ENCODE measurements at places on chromosomes 3 and 15.

DNA sequence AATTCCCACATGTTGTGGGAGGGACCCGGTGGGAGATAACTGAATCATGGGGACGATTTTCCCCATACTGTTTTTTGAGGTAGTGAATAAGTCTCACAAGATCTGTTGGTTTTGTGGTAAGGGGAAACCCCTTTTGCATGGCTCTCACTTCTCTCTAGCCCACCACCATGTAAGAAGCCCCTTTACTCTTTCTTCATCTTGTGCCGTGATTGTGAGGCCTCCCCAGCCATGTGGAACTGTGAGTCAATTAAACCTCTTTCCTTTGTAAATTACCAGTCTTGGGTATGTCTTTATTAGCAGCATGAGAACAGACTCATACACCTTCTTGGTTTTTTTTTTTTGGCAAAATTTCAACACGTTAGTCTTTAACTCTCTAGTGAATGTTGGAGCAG is 18.1 kb downstream of the ARL8B start:
- DNase-seq, result no peak

GRCh38 chr3:53525765-53526703 is 31.6 kb downstream of the CACNA1D start:
- no peak for DNase-seq

GRCh38 chr15:48501208-48501607 is 144.3 kb downstream of the FBN1 start:
- DNase-seq, result no peak

DNA sequence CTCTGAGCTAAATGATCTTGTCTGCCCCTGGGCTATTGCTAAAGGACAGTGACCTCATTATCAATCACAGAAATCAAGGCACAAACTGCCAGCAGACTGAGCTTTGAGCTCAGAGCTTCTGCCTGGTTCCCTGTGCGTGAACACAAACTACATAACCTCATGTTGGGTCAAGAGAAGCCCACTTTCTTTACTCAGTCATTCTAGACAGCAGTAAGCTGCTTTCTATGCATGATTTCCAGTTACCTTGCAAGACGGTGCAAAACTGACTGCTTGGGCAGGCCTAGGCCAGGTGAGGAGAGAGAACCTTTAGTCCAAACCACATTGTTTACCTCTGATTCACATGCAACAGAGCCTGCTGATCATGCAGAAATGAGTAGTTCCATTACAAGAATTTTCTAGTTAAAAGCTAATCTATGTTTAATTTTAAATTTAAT is 75.1 kb downstream of the ARRDC4 start:
- DNase-seq, result no peak

DNA sequence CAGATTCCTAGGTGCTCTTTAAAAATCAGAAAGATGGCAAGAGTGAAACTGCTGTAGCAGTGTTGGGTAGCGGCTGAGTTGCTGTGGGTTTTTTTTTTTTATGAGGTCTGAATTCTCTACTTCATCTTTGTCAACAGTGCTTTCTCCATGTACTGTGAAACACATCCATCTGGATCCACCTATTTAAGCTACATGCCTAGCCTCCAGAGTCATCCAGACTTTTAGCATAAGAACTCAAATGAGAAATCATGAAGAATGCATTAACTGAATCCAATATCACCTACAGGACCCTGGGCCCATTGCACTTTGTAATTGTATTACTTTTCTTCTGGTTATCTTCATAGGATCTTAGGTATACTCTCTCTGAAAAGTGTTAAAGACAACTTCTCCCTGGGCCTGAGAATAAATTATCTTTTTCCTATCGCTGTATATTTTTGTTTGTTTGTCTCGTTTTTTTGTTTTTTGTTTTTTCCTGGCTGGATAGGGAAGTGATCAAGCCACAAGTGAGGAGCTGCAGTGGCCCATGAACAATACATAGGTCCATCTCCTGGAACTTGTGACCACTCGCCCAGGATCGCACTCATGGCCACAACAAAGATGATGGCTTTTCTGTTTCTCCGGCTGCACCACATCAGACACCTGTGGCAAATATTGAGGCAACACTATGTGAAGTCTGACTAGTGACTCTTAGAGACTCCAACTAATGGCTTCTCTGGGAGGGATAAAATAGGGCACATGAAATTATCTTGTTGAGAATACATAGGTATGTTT is 609.9 kb upstream of the AGTR1 start:
- no peak for DNase-seq

- no peak for DNase-seq
Measured at GRCh38 chr15:42283671-42284070, 10.4 kb upstream of the TMEM87A start.

DNA sequence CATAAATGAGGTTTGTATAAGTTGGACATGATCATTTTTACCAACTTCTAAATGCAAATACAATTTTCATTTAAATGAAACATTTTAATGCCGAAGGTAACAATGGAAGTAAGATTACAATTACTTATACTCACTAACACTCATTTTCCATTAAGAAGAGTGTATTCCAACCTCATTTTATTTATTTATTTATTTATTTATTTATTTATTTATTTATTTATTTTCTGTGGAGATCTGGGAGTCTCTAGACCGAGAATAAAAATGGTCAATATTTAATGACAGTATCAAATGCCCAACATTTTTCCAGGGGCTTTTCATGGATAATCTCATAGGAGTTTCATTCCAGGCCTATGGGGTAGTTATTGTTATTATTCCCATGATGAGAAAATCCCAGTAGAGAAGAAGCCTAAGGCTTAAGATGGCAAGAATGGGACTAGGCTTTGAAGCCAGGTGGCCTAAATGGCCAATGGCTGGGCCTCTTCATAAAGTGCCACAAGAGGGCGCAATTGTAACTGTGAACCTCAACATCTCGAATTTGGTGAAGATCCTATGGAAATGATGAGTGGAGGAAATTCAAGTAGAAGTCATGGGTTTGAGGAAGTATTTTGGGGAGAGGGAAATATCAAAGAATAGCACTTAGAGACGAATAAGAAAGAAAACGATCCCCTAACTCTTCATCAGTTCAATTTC is 21.3 kb downstream of the VGLL3 start:
- DNase-seq, result no peak

- no peak for DNase-seq
Measured at GRCh38 chr3:130992344-130992743, 34.3 kb downstream of the ASTE1 start.

- DNase-seq, result no peak
Measured at GRCh38 chr15:66126456-66126855, 127.1 kb downstream of the MEGF11 start.

DNA sequence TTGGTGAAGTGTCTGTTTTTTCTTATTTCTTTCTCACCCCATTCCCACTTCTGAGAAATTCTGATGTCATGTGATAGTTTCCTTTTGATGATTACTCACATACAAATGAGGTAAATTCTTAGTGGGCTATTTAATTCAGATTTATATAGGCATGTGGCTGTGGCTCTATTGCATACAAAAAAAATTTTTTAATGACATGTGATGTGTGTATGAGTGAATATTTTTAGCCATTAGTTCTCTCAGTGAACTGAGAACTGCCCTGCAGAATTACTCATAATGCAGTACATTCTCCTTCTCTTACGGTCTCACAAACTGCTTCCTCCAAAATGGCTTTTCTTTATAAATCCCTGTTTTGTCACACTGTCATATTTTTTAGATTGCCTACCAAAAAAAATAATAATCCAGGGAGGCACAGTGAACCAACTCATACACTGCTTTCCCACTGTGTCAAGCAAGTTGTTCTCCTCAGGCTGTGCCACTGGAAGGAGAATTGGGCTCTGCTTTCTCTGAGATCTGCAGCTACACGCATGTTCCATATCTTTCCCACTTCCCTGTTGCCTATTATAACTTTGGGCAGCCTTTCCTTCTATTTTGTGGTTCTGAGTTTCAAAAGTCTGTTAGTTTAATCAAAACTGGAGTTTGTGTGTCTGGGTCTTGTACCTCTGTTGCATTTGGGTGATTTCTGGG is 415.7 kb upstream of the THBS1 start:
- DNase-seq, result no peak

GRCh38 chr15:23472033-23472432 is 25.0 kb upstream of the GOLGA6L2 start:
- no peak for DNase-seq

GRCh38 chr3:149908424-149908957 is 62.2 kb downstream of the PFN2 start:
- no peak for DNase-seq

GRCh38 chr15:64991536-64992135 is 1.9 kb upstream of the SPG21 start:
- DNase-seq, result no peak

GRCh38 chr3:100198579-100199269 is 62.1 kb upstream of the TBC1D23 start:
- no peak for DNase-seq

DNA sequence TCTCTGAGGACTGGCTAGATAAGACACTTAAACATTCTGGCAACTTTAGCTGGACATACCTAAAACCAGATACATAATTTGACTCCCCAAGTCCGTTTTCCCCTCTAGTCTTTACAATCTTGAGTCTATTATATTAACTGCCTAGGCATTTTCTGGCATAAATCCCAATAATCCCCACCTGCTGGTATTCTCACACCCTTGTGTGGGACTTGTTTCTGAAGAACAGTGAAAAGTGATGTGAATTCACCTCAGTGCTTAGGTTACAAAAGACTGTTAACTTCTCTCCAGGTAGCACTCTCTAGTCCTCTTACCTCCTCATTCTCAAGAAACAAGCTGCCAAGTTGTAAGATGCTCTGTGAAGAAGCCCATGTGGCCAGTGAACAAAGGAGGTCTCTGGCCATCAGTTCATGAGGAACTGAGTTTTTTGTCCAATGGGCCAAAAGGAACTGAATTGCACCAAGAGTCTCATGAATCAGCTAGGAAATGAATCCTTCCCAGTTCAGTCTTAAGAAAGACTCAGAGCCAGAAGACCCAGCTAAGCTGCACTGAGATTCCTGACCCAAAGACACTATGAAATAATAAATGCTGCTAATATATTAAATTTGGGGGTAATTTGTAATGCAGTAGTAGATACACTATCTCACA is 4.1 kb downstream of the OSBPL11 start:
- no peak for DNase-seq

GRCh38 chr15:72538931-72539330 is 64.8 kb downstream of the ARIH1 start:
- no peak for DNase-seq

DNA sequence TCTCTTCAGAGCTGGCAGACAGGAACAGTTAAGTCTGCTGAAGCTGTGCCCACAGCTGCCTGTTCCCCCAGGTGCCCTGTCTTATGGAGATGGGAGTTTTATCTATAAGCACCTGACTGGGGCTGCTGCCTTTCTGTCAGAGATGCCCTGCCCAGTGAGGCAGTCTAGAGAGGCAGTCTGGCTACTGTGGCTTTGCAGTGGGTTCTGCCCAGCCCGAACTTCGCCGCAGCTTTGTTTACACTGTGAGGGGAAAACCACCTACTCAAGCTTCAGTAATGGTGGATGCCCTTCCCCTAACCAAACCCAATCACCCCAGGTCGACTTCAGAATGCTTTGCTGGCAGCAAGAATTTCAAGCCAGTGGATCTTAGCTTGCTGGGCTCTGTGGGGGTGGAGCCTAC is 91.2 kb downstream of the SLC25A26 start:
- peak; percentile 63 for DNase-seq

- DNase-seq, result peak; percentile 90
Measured at GRCh38 chr3:119293871-119294695, at the start of gene ARHGAP31. Gene ARHGAP31, plus strand, starts transcription at chr3:119294383. Its CDS starts 522 bp downstream, at chr3:119294905.

- no peak for DNase-seq
Measured at GRCh38 chr15:68933001-68933400, 2.7 kb downstream of the SPESP1 start.

DNA sequence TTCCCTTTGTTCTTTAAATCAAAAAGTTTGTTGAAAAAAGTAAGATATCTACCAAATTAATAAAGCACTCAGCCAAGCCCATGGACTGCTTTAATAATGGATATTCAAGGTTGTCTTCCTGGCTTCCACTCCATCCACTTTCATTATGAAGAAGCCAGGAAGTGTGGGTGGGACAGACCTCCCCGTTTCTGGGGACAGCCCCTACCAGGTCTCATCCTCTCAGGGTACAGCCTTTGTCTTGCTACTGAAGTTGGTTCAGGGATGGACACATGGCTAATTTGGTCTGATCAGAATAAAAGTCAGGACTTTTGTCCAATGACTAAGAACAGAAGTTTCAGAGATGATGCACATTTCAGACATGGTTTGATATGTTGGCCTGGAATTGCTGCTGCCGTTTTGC is 32.6 kb downstream of the CCNB2 start:
- no peak for DNase-seq

DNA sequence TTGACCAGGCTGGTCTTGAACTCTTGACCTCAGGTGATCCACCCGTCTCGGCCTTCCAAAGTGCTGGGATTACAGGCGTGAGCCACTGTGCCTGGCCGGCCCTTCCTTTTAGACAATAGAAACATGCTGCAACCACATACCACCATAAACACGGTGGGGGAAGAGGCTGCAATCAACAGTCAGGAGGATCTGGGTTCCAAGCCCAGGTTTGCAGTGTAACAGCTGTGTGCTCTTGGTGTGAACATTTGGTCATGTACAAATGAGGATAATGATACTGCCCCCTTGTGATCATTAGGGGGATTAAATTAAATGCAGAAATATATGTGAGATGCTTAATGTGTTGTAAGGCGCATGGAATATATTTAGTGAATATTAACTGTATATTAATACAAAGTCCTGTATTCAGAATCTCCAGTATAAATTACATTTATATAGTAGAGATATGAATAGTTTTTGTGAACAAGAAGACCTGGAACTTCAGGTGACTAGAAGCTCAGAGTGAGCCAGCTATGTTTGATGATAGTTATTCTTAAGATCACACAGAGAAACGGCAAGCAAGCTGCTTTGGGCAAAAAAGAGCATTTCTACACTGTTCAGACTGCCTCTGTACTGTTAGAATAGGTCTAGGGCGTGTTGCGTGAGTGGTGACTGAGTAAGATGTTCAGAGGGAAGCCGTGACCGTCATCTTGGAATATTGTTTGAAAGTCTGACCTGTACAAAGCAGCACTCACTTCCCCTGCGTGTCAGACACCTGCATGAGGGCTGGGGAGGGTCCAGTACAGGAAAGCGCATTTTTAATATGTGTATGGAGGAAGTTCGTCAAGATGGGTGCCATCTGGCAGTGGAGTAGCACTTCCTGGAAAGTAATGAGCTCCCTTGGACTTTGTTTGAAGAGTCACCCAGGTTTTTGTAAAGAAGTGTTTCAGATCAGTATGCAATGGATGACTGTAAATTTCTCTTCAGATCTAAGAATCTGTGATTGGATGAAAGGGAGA is 125.8 kb downstream of the PGPEP1L start:
- peak; percentile 54 for DNase-seq

DNA sequence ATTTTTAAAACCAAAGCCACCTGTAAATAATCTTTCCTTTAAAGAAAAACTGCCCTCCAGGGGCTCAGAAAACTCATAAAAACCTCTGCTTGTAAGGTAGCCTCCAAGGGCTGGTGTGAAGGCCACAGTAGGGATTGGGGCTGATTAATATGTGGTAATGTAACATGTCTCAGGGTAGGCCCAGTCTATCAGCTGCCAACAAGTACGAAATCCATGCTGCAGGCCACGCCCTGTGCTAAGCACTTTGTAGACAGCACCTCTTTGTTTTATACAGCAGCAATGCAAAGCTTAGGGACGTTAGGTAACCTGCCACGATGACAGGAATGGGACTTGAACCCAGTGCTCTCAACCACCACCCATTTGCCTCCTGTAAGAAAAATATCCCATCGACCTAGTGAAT is 65.6 kb upstream of the PRICKLE2 start:
- no peak for DNase-seq
